ENCODE measurements at places on chromosomes 2 and 18.

GRCh38 chr2:43085505-43085904 lies 140.9 kb downstream of the ZFP36L2 start:
- DNase-seq: no peak

DNA sequence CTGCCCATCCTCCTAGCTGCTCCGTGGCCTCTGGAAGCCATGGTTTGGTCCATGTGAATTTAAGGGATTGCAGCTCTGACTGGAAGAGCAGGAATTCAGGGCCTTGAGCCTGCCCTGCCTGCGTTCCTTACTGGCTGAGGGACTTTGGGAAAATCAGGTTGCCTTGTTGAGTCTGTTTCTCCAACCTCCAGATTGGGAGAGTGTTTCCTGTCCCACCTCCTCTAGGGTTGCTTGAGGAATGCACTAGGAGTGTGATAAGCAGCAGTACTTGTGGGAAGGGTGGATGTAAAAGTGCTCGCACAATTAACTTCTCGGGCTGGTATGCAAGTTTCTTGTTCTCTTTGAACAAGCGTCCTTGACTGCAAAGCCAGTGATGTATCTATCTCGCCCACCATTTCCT lies 84.4 kb upstream of the YWHAQ start:
- no peak for DNase-seq

DNA sequence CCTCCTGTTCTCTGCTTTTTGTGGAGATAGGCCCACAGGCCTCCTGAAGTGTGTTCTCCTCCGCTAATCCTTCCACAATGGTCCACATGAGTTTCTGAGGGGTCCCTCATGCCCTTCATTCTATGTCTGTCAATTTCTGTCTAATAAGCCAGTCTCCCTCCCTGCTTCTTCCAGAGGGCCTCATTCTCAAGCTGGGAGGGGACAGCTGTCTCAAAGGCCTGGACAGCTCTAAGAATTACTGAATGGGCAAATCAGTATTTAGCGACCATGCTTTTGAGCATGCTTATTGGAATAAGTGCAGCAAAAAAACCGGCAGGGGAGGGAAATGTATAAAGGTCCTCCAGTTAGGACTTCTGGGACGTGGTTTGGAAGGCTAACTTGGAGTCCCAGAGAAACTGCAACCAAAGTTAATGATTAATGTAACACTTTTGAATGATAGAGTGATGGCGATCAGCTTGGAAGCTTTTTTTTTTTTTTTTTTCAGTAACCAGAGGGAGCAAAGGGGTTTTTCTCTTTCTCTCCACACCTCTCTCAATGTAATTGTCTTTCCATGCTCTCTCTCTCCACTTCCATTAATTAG lies 890.7 kb upstream of the POU3F3 start:
- no peak for DNase-seq

DNA sequence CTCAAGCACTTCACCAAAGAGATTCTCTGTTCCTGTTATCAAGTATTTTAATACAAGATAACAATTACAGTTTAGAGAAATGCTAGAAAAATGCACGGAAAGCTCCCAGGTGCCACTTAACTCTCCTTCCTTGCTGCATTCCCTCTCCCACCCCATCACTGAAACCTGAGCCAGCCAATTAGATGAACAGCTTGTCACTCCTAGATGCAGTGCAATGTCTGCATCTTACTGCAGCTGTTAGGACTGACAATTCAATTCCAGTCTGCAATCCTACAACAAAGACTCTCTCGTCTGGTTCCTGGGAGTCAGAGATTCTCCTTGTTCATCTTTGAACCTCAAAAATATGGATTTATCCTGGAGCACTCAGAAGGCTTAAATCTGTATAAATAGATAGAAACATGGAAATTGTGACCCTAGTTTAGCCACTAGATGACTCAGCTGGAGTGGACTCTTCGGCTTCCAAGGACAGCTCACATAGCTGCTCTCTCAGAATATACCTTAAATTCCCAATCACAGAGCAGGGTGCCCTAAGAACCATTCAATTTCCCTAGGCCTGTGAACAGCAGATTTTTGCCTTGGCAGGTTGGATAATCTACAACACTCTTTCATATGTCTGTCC lies 311.1 kb downstream of the NRXN1 start:
- DNase-seq: no peak

DNA sequence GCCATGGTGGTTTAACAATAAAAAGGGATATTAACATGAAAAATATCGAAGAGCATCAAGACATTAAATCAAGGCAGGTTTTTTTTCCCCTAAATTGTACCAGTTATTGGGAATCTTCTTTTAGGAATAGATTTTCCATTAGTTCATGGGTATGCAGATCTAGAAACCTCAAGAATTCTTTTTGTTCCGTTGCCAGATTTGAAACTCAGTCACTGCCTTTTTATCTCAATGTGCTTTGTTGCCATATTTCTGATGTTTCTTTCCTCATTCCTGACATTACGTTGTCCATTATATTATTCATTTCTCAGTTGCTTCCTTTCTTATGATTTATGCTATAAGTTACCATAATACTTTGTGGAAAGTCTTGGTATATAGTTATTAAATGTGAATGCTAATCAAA lies 162.2 kb downstream of the CD226 start:
- peak; percentile 68 for DNase-seq

DNA sequence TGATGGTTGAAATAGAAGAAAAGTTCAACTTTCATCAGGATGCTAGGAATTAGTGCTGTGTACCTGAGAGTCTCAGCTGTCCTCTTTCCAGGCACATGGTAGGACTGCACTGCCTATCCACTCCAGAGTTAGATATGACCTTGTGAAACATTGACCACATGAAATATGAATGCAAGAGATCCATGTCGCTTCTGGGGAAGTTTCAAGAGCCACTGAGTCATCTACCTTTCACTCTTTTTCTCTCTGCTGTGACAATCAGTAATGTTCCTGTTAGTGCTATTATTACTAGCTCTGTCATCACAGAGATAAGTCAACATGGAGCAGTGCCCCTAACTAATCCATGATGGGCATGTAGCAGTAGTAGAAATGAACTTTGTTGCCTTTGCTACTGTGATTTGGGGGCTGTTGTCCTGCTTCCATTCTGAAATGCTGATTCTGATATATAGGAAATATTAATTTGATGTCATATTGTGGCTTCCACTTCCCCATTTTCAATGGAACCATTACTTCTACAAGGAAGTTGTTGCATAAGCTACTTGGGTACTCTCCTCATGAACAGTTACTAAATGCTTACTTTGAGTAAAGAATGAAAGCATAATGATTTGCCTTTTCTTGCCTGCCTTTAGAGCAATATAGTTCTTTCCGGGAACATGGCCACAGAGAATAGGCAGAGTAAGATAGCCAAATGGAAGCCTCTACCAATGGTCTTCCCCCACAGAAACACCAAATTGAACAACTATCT lies 192.8 kb upstream of the ZNF521 start:
- DNase-seq: no peak

DNA sequence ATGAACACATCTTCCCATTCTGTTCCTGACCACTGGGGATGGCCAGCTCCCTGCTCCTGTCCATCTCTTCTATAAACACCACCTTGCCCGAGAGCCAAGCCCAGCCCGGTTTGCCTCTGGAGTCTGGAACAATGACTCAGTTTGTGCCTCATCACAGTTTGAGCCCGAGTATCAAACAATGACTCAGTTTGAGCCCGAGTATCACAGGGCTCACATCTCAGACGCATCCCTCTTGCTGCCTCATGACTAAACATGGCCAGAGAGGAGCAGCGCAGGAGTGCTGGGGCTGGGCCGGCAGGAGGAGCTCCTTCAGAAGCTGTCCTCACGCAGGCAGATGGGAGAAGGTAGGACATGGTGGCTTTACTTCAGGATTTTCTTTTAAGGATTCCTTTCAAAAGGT lies 68.7 kb downstream of the PXDN start:
- peak; percentile 95 for DNase-seq

DNA sequence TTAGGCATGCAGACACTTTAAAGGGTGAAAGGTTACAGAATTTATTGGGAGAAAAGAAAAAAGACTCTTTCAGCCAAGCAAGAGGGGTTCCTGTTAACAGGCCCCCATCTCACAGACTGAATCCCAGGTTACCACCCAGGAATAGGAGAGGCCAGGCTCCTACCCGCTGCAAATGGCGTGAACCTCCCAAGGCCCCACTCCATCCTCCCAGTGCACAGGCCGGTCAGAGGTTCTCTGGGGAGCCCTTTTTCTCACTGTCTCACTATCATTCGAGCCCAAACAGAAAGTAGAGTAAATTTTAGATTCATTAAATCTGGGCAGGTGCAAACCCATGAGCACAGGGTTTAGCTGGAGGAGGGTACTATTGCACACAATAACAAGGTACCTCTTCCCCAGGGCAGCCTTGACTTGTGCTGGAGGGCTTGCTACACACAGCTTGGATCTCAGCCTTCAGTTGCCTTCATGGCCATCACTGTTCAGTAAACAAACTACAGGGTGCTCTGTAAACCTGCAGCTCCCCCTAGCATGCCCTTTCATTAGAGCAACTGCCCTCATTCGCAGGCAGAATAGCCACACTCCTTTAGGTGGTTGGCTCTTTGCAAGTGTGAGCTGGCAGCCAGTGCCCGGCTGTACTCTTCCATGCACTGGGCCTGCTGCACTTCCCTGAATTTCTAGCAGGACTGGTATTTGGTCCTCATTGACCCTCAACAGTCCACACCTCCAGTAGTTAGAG lies 7.3 kb upstream of the PLEK start:
- DNase-seq: peak; percentile 18

DNA sequence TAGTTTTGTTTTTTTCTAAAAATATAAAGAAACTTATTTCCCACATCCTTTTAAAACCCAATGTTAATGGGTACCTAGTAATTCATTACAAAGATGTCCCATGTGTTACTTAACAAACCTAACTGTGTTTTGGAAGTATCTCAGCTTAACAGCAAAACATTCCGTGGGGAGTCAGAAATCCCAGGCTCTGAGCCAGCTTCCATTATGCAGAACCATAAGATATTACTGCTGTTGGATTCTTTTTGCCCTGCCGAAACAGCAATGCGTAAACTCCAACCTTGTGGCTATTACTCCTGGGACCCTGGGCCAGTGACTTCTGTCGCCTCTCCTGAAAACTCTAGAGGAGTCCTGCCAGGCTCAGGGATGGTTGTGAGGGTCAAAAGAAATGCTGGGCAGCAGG lies 174.1 kb downstream of the UXS1 start:
- peak; percentile 14 for DNase-seq

DNA sequence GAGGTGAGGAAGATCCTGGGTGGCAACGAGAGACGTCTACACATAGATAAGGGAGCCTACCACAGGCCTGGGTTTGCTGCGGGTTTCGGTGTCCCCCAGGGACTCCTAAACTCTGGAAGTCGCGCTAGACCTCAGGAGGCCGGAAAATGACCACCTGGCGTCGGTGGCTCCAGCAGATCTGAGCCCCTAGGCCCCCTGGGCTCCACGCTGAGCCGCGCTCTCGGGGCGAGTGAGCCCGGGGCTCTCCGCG lies 987 bp upstream of the DLX1 start:
- DNase-seq: no peak

DNA sequence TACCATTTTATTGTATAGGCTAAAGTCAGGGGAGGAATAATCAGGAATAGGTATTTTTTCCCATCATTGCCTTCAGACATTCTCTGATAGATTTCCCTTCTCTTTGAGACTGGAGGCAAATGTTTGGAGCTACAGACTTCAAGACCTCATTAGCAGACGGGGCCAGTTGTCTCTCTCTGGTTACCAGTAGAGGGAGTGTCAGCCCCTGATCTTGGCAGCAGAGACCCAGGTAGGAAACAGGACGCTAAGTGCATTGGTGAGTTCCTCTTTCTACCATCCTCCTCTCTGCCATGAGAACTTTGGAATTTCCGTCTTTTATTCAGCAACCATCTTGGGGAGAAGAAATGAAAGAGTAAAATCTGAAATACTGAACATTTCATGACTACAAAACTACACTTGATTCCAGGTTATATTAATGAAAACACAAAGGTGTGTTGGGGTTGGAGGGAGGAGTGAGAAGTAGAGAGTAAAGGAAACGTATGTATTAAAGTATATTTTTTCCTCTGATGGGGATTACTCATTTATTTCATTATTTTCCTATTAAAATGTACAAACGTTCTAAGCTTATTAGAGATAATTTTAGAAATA lies 186.2 kb upstream of the GCFC2 start:
- DNase-seq: no peak

GRCh38 chr2:96926791-96927190 lies 56.9 kb upstream of the SEMA4C start:
- DNase-seq: no peak

GRCh38 chr2:148483665-148484064 lies 160.9 kb upstream of the EPC2 start:
- peak; percentile 3 for DNase-seq

DNA sequence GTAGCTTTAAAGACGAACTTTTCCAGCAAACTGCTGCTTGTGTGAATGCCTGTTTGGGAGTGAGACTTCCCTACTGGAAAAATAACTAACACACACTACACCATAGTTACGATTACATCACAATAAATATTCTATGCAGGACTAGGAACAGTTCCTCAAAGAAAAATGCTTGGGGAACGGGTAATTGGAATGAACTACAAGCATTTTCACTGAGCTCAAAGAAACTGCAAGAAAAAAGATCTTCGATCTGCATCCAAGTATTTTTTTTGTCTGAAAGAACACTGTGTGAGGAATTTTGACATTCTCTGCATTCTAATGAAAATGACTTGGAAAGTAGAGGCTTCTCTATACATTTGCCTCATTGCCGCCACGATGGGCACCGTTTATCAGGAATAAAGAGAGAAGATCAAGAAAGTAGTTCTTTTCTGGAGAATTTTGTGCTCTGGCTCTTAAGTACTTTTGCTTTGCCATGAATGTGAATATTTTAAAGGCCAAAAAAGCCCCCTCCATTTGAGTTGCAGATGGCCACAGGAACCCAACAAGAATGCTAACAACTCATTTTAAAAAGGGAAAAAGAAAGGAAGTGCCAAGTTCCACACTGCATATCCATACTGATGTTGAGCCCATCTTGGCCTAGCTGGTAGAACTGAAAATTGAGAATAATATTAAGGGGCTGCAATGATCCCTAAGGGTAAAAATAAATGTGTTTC lies 13.6 kb downstream of the LYPD1 start:
- peak; percentile 26 for DNase-seq

DNA sequence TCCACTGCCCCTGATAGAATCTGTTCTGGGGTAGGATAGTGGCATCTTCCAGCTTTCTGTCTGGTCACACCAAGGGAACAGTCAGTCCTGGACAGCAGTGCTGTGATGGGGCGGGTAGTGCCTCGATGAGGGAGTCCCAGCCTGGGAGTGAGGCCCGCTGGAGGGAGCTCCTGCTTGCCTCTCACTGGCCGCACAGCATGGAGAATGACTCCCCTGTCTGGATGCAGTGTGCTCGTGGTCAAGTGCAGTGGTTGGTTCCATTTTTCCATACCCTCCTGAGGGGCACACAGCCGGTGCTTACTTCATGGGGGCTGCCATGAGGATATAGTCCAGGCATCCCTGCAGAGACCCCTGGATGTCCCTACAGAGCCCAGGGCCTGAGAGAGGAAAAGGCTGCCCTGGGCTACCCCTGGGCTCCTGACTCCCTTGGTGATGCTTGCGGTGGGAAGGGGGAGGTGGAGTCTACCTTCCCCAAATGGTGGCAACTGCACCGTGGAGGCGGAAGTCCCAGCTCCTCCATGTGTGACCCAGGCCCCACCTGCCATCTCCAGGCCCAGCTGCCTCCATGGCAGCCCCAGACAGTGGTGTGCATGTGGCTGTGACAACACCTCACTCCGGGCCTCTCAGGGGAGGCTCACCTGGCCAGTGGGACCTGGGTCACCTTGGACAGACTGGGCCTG lies 212.5 kb downstream of the GLI2 start:
- no peak for DNase-seq

GRCh38 chr2:111145103-111145760 lies 24.5 kb downstream of the BCL2L11 start:
- DNase-seq: no peak
